ENCODE measurements at places on chromosomes 6 and 20.

DNA sequence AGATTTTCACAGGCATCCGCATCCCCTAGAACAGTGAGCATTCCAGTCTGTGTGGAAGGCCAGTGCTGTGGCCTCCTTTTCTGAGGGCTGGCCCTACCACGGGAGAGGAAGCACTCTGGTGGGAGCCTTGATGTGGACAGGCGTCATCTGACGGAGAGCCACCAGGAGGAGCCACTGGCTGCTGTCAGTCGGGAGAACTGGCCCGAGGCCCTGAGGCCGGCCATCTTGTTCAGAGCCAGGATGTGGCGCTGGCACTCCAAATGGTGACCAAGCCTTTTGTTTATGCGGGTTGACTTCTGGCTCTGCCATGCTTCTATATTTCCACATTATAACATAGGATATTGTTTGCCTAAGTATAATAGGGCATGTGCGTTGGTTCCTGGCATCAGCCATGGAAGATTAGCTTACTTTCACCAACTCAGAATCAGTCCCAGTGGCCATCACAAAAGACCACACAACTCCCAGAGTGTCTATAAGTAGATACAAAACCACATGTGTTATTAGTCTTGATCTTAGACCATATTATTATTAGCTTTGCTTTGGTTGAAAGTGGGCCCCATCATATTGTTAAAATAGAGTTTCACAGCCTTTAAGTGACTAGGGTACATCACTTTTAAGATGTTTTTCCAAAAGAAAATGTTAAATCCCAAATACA lies 273.9 kb upstream of the TAB2 start:
- no peak for DNase-seq

DNA sequence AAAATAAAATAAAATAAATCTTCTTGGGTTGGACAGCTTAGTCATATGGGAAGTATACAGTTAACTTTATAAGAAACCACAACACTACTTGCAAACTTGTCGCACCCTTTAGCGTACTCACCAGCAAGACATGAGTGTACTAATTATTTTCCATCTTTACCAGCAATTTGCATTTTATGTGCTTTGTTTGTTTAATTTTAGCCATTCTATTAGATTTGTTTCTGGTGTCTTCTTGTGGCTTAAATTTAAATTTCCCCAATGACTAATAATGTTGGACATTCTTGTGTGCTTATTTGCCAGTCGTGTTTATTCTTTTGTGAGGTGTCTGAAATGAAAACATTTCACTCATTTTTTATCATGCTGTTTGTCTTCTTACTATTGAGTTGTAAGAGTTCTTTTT lies 1172.2 kb upstream of the CITED2 start:
- DNase-seq = no peak

DNA sequence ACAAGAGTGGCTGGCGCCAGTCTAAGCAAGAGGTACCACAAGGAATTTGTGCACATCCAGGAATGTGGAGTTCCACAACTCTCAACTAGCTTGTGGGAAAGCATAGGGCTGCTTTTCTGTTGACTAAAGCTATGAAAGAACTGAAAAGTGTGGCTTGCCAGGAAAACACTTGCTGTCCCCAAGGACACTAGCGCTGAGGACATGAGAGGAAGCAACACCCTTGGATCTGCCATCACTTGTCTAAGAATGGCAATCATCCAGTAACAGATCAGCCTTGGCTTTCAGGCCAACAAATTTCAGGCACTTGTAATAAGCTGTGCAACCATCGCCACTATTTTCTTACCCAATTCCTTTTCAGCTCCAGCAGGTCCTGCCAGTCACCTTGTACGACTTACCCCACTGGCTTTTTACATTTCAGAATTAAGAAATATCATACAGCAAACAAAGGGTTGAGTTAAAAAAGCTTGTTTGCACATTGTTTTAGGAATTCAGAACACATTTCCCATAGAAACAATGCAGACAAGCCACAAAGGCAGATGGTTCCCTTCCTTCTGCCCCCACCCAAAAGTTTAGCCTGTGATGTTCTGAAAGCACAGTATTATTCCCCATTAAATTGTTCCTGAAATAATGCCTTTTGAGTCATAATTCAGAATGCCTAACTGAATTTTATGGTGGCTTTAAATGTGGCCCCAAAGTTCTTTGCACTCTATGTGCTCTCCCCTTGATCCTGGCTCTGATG lies 57.9 kb upstream of the SSTR4 start:
- DNase-seq = no peak

DNA sequence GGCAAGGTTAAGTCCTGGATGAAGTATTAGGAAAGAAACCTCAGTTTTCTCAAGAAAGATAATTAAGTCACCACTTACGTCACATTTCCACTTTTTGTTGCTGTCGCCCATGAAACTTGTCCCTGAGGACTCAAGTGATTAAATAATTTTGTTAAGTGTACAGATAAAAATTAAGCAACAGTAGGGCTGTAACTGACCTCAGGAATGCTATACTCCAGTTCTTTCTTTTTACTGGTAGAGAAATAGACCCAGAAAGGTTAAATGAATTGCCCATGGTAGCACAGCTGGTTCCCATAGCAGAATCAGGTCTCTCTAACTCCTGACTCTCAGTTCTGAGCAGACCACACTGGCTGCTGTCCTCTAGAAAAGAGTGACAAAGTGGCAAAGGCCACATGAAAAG lies 54.5 kb downstream of the CLIC5 start:
- DNase-seq = no peak

All from head of caudate nucleus (tissue), 42 donors.